ENCODE measurements at places on chromosomes 3 and 15. TPM values are rescaled to one million over a fixed set of nuclear protein-coding genes. Genes with fewer than 3 reads are reported as not detected.

The ALG1L2 gene
- 2.8 TPM for polyA plus RNA-seq

The LRRC34 gene
- 18.8 TPM for polyA plus RNA-seq

DNA sequence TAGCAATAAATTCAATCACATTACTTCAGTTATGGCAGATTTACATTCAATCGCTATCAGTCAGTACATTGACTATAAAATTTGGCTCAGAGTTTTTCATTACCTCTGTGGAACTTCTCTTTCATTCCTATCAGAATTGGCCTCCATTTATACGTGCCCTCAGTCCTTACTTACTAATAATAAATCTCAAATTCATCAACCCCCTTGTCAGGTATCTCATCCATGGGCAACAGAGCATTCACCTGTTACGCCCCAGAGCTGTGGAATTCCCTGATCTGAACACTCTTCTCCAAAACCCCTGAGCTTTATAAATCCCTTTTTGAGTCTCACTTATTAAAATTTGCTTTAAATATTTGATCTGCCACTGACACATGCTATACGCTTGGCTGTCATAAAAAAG, 492.9 kb downstream of the GBE1 start:
- no peak for DNase-seq

- no peak for DNase-seq
These were observed 116.7 kb upstream of the NEO1 start for GRCh38 chr15:72935521-72935920.

The ALDH1A2 gene
- 309 TPM for polyA plus RNA-seq

- no peak for DNase-seq
These were observed 77.7 kb downstream of the CRYGS start for GRCh38 chr3:186466391-186466974.

DNA sequence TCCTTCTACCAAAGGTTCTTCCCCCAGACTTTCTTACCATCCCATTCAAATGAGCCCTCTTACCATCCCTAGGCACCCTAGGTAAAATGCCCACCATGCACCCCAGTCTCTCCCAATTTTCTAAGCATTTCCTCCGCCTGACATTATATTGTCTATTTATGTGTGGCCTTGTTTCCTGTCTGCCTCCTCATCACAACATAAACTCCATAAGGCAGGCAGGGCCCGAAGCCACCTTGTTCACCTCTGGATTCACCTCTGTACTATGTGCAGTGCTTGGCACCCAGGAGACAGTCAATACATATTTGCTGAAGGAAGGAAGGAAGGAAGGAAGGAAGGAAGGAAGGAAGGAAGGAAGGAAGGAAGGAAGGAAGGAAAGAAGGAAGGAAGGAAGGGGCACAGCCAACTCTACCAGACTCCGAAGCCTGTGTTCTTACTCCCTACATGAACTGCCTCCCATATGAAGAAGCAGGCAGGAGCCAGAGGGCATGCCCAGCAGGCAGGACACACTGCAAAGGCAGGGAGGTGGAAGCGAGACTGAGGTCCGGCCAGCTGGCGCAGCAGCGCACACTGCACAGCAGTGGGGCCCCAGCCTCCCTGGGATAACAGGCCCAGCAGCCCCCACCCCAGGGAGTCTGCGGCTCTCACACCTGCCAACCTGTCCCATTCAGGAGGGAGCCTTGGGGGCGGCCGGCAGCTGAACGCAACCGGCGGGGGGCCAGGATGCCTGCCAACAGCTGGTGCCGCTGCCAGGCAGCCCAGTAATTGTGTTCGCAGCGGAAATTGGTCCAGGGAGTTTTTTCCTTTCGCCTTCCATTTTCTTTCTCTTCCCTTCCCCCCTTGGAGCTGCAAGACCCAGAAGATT, 106.0 kb upstream of the LINGO1 start:
- no peak for DNase-seq

DNA sequence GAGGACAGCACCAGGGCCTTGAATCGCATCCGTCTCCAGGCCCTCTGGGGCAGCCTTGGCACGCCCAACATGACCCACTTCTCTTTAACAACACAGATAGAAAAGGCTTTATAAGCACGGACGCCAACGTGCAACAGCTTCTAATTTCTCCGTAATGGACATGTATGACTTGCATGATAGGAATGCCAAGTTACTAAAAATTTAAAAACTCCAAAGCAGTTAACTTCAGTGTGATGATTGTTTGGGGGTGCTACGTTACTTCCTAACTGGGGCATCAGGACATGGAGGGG, 30.9 kb upstream of the SNRPA1 start:
- no peak for DNase-seq

- peak; percentile 49 for DNase-seq
These were observed at the start of gene DIS3L for GRCh38 chr15:66293419-66294156. Gene DIS3L, plus strand, starts transcription at chr15:66293568. Its CDS starts 29 bp downstream, at chr15:66293597.

The PLA2G4B gene
- polyA plus RNA-seq: 11.9 TPM

DNA sequence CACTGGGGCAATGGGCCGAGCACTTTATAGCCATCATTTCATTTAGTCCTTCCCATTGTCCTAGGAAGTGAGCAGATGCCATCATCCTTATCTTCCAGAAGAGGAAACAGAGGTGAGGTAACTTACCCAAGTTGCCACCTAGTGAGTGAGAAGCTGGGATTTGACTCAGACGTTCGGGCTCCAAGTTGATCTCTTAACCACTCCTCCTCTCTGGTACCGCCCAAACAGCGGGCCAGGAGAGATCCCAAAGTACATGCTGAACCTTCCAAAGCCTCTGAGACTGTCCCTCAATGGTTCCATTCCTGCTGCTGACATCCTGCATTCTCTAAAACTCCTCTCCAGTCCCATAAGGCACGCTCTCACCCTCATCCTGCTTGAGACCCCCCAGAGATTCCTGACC, 56.2 kb downstream of the EXOG start:
- no peak for DNase-seq

The AP3B2 gene
- 3.1 TPM for polyA plus RNA-seq

GRCh38 chr3:160999274-160999673, 105.9 kb downstream of the B3GALNT1 start:
- DNase-seq: no peak

The DISP2 gene
- polyA plus RNA-seq: 0.42 TPM

The MNS1 gene
- 29.6 TPM for polyA plus RNA-seq

DNA sequence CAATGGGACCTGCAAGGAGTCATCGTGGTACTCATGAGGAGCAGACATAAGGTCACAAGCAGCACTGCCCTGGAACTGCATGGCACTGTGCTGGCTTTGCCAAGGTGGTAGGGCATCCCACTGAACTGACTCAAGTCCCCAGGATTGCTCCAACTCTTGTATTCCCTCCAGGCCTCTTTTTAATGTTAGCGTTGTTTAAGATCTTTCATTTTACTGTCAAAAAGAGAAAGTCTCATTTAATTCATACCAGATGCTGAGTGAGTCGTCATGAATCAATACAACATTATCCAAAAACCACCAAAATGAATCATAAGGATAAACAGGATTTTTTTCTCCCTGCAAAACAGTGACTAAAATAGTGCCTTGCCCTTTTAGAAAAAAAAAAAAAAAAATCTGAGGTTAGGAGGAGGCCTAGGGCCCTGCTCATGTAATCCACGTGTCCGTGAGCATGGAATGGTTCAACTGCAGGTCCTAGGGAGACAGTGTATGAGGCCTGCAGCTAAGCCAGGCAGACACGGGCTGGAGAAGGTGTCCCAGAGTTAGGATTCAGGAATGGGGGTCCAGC, 36.7 kb upstream of the BLM start:
- no peak for DNase-seq

DNA sequence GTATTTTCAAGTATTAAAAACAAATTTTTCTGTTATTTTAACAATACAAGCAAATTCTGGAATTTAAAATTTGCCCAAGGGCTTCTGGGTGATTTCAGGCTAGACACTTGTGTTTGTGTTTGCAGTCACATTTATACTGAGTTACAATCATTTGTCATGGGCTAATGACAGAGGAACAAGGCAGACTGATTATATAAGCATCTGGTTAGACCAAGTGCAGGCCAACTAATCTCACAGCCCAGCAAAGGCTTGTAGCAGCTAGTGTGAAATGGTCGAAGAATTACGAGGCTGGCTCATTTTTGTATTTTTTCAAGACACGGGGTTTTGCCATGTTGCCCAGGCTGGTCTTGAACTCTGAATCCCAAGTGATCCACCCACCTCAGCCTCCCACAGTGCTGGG, 52.1 kb downstream of the CMTM8 start:
- no peak for DNase-seq

The CCDC9B gene
- 3.5 TPM for polyA plus RNA-seq

- DNase-seq: no peak
These were observed 32.4 kb downstream of the TGFBR2 start for GRCh38 chr3:30638685-30639412.

The FOXL2 gene
- polyA plus RNA-seq: not detected

GRCh38 chr3:40800343-40800742, 275.6 kb downstream of the ZNF621 start:
- no peak for DNase-seq

GRCh38 chr3:174413062-174413912, 445.8 kb upstream of the NAALADL2 start:
- DNase-seq: no peak

GRCh38 chr3:75737831-75738493, 47.4 kb downstream of the ZNF717 start:
- no peak for DNase-seq

The FAM98B gene
- 74.2 TPM for polyA plus RNA-seq

- DNase-seq: peak; percentile 34
These were observed 179.5 kb upstream of the NSMCE3 start for GRCh38 chr15:29449136-29449535.

The ERICH6 gene
- polyA plus RNA-seq: 1.8 TPM

DNA sequence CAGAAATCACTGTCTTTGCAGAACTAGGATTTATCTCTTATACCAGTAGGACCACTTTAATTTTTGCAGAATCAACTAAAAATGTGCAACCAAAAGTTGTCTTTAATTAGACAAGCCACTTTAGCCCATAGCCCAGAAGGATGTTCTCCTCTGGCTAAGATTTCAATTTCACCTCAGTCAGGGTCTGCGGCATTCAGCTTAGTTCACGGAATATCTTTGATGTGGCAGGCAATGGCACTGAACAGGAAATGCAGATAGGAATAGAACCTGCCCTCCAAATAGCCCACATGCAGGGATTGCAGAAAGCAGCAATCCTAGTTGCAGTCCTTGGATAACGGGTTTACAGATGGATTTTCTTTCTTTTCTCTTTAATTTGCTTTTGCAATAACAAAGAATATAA, 100.8 kb downstream of the MESD start:
- no peak for DNase-seq

- no peak for DNase-seq
These were observed 190.2 kb downstream of the RORA start for GRCh38 chr15:61038910-61039309.

DNA sequence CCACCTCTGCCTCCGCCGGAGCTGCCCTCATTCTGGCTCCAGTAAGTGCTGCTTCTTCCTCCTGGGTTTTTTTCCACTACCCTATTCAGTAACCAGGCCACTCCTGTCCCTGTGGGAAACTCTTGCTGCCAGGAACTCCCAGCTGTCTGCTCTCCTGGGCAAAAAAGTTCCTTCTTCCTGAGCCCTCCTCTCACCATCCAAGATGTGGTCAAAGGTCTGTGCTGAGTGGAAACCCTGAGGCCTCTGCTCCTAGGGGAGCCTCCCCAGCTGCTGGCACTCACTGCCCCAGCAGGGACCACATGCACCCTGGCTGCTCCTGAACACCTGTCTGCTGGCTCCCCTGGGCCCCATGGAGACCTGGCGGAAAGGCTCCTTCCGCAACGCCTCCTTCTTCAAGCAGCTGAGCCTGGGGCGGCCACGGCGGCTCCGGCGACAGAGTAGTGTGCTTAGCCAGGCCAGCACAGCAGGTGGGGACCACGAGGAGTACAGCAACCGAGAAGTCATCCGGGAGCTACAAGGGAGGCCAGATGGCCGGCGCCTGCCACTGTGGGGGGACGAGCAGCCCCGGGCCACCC, 454 bp downstream of the C15orf62 start:
- no peak for DNase-seq

The ZNF860 gene
- polyA plus RNA-seq: 2.6 TPM

The CADPS gene
- polyA plus RNA-seq: 1.2 TPM

DNA sequence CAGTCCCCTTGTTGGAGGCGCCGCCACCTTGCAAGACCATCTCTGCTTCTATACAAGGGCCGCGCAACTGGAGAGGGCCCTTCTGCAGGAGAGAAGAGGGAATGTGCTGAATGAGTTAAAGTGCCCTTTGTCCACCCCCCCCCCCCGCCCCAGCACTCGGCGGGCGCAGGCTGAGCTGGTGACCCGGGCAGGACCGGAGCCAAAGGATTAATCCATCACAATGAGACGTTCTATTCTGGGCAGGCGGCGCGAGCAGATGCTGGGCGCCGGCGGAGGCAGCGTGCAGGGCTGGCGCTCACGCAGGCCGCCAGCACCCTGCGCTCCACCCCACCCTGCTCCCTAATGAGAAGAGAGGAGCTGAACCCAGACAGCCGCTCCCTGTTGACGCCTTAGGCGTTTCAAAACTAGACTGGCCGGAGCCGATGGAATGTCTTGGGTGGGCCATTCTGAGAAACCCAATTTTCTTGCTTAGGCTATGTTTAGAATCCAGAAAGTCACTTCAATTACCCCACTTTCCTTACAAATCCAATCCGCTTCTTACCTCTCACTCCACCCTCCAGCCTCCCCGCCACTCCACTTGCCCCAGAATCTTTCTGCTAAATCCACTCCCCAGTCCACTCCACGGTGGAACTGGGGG, 32.9 kb downstream of the GJD2 start:
- no peak for DNase-seq

GRCh38 chr3:188197388-188197847, 43.5 kb downstream of the LPP start:
- no peak for DNase-seq

The PDCD10 gene
- 77.6 TPM for polyA plus RNA-seq

The SUSD5 gene
- 5.3 TPM for polyA plus RNA-seq

DNA sequence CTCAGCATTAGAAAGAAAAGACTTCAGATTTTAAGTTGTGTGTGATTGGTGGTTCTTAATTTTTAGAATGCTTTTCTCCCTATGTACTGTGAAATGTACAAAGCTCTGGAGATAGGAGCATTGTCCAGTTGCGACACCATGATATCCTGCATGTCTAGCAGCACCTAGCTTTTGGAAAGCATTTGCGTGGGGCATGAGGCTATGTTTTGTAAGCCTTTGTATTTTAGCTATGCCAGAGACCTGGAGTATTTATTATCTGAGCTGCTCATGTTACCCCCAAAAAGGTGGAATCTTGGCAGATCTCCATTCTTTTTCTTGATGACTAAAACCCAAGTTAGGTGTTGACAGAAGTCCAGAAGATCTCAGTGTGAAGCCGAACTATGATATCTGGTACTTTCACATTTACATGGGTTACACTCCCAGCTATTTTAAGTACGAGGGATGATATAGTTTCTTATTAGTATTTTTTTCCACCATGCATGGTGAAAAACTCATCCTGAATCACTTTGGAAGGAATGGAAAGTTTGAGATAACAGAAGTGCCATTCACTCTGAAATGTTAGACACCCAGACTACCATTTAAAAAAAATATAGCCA, 126.7 kb upstream of the SAMMSON start:
- no peak for DNase-seq

GRCh38 chr3:188036375-188037194, 117.4 kb upstream of the LPP start:
- DNase-seq: no peak

DNA sequence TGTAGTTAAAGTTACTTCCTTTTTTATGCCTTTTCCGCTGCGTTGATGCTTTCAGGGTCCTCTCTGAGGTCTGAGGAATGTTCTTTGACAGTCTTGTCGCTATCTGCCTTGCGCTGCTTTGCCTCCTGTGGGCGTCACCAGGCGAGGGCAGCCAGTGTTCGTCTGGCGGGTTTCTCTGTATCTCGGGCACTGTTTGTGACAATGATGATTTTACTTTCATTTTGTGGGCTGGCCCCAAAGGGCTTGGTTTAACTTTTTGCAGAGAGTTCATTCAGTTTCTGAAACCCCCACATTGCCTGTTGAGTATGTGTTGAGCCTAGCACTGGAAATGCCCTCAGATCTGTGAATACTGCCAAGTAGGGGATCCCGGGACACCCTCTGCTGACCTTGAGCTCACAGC, 24.6 kb upstream of the SACM1L start:
- DNase-seq: no peak
